Stimulated activated CD8-positive, alpha-beta memory T cell treated with anti-CD3 and anti-CD28 coated beads, Interleukin-15, amount 100 ng/mL, for 1 hour (primary cell): ENCODE measurements at places on chromosomes 4 and X.

- no peak for DNase-seq
These were observed 59.0 kb downstream of the PCGF3 start for GRCh38 chr4:764405-765169.

DNA sequence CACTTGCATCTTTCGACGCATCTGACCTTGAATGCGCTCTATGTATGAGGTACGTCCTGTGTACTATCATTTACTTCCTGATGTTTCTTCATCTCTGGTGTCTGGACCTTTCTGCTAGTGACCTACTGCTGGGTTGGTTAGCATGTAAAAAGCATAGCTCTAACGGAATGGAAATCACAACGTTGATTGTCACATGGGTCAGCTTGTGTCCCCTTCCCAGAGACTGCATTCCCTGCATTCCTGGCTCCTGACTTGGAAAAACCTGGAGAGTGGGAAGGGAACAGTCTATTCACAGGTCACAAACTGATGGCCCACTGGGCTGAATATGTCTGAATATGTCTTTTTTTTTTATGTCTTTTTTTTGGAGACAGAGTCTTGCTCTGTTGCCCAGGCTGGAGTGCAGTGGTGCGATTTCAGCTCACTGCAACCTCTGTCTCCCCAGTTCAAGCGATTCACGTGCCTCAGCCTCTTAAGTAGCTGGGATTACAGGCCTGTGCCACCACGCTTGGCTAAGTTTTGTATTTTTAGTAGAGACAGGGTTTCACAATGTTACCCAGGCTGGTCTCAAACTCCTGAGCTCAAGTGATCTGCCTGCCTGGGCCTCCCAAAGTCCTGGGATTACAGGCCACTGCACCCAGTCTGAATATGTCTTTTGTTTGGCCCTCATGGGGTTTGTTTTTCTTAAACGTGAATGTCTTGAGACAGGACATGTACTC, 16.3 kb downstream of the LONRF3 start:
- no peak for DNase-seq

- no peak for DNase-seq
These were observed 19.7 kb upstream of the ACSL1 start for GRCh38 chr4:184845367-184846021.

DNA sequence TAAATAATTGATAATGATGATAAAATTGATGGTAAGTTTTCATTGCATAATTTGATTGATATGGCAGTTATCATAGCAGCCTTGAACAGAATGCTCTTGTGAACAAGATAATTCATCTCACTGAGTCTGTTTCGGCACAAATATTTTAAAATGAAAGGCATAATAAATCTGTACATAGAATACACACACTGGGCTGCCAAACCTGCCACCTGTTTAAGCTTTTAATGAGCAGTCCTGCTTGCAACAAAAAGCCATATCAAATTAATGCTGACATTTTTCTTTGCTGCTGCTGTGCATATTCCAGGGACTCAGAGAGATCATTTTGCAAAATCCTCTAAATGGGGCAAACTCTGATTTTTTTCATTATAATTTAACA, 201.1 kb downstream of the ARHGAP24 start:
- no peak for DNase-seq

DNA sequence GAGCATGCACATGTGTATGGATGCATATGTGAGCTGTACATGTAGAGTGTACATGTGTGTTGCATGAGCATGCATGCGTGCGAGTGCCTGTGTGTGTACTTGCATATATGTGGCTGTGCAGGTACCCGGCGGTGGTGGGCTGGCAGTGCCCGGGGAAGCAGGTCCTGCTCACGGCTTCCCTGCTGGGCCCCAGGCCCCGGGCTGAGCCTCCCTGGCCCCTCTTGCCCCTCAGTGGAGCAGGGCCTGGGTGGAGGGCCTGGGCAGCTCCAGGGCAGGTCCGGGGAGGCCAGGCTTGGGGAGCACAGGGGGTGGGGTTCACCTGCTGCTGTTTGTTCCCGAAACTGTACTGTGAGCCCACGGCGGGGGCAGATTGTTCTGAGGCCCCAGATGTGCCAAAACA, 9.4 kb downstream of the NAT8L start:
- DNase-seq, result no peak

- DNase-seq, result no peak
These were observed 26.5 kb downstream of the EGF start for GRCh38 chr4:109939190-109939589.

- no peak for DNase-seq
These were observed 1027.9 kb downstream of the STIM2 start for GRCh38 chr4:27888505-27888904.

GRCh38 chr4:83339573-83339972, 4.9 kb upstream of the HPSE start:
- DNase-seq, result no peak

- DNase-seq, result no peak
These were observed 53.3 kb downstream of the TEX13A start for GRCh38 chrX:105167233-105167632.

DNA sequence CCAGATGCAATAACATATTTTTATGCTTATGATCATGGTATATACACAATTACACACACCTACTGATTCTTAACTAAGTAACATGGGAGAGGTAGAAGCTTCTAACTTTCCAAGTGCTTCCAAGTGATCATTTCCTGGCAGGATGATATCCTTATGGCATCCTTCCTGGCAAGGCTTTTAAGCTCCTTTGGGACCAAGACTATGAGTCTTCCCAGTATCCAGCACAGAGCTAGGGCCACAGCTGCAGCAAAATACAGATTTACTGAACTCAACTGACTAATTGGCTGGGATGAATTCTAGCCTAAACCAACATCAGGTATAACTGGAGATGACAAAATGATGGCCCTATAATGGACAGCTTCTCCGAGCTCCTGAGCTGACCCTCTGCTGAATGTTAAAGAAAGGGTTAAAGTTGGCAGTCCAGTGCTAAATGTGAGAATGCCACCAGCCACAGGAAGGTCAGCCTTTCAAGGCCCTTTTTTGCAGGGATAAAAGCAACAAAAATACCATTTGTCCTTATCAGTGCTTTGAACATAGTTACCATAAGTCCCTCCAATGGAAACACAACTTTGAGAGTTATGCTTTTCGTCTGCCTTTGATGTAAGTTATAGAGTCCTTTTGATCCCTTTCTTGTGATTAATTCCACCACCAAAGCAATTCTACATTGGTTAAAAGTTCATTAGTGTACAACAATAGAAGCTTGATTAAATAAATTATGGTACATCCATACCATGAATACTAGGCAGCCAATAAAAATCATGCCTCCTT, 73.4 kb downstream of the MGST2 start:
- no peak for DNase-seq

GRCh38 chr4:123452616-123453015, 56.0 kb downstream of the SPRY1 start:
- DNase-seq, result no peak

DNA sequence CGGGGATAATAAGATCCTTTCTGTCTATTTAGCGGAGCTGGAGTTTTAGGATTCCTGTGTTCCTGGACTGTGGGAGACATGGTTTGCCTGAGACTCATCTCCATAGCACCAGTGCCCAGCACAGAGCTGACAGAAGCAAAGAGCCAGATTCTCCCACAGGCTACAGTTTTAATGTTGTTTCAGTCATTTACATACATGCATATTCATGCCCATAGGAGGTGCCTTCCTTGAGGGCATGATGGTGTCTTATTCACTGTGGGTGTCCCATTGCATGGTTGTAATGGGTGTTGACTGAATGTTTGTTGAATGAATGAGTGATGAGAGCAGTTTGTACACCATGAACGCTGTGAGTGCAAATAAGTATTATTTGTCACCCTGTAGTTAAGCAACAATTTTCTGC, 260.6 kb downstream of the EVC2 start:
- DNase-seq, result no peak

- no peak for DNase-seq
These were observed 20.6 kb upstream of the IRAK1 start for GRCh38 chrX:154040307-154040756.

DNA sequence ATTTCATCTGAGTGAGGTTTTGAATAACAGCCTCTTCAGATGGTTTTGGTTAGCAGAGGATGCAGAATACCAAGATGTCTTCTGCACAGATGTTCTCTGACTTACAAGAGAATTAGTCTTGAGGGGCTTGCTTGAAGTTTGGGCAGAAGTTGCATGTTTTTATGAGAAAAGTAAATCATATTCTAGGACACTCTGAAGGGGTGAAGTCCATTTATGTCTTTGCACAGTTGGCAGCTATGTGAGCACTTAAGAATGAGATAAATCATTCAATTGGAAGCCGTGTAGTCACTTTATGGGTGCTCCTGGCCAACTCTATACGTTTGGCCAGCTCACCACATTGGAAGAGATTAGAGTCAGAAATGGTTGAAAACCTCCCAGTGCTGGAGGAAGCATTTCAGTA, 252.7 kb upstream of the KCNIP4 start:
- DNase-seq, result no peak

- no peak for DNase-seq
These were observed 74.5 kb downstream of the DCLK2 start for GRCh38 chr4:150152766-150153165.

DNA sequence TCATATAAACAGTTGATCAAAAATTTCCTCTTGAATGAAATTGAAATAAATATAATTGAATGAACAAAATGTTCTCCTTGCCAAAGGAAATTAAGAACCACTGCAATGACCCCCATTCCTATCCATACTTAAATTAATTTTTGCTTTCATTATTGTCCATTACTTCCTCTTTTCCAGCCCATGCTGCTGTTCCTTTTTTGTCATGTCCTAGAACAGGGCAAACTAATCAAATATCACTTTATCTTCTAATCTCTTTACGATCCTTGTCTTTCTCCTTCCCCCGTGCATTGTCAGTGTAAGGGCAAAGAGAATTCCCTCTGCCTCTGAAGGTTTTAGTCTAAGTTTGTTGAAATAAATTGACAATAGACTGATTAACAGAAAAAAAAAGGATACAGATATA, 203.0 kb downstream of the CENPC start:
- DNase-seq, result no peak

DNA sequence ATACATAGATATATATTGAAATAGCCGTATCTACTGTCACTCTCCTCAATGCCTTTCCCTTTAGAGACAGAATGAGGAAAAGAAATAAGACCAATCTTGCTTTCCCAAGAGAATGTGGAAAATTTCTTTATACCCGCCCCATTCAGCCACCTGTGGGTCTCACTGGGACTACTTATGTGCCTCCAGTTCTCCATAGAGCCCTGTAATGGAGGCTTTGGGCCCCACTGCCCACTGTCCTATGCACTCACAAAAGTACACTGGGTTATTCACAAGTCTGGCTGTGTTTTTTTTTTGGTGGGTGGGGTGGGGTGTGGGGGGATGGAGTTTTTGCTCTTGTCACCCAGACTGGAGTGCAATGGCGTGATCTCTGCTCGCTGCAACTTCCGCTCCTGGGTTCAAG, 70.4 kb upstream of the ELOVL6 start:
- no peak for DNase-seq

GRCh38 chrX:40912166-40912565, 173.1 kb upstream of the USP9X start:
- DNase-seq, result no peak

GRCh38 chrX:11241720-11242119, 51.5 kb upstream of the AMELX start:
- no peak for DNase-seq

DNA sequence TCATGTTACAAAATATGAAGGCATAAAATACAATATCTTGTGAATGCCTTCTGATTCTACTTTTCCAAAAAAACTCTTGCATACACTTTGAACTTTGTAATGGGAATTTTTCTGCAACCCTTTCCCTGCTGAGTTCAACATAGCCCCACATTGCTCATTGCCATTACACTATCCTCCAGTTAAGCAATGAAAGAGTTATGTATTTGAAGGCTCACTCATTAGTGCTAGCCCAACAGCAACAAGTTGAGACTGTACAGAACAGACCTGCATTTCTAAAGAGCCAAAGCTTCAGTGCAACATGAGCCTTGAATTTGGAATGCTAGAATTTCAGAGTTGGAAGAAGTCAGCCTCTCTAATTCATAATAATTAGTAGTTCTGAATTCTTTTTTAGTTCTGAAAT, 44.4 kb upstream of the STAG2 start:
- no peak for DNase-seq

- no peak for DNase-seq
These were observed 474.8 kb upstream of the SLIT2 start for GRCh38 chr4:19776929-19777328.

DNA sequence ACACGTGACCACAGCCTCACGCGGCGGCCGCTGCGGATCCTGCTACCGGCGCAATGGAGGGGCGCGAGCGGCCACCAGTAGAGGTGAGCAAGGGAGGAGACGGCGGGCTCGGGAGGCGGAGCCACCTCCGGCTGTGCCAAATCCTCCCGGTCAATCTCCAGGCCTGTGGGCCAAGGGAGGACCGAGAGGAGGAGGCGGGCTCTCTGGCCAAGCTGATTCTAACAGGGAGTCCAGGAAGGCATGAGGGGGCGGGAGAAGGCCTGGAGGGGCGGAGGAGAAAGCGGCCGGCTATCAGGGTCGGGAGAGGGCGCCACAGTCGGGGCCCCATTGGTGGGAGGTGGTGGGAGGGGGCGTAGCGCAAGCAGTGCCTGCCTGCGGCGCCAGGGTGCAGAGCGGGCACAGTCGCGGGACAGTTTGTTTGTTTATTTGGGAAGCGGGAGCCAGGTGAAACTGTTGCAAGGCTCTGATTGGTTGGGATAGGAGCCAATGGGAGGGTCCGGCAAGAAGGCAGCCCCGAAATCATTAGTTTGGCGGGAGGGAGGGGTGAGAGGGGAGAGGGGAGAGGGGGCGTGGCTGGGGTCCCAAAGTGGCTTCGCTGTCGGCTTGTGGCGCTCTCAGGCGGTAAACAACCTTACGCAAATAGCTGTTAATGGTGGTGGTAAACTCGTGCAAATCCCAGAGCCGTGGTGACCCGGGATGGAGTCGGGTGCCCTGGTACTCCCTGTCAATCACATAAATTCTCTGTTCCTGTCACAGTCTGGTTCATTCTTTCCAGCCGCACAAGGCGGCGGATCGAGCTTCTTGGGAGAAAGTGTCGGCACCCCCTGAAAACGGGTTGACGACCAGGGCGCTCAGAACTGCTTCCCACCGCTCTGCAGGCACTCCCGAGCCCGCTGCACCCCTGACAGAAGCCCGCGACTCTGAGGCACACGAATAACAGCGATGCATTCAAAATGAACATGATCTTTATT, at the start of gene IRS4:
Gene IRS4 (minus strand): TSS at position 55 of the 971 bp plus-strand sequence.
- DNase-seq, result no peak

DNA sequence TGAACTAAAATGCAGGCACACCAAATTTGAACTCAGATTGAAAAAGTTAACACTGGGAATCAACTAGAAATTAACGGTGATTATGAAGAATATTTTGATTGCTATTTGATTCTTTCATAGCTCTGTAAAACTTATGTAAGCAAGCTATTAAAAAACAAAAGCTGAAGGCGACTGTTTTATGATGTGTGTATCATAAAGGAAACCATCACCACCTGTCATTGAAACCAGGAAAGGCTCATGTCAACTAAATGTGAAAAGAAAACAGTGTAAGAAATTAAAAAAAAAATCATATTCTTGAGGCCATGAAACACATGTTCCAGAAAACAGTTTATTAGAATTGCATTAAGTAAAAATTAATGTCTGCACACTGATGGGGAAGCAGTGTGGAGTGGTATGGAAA, 24.2 kb downstream of the CPE start:
- DNase-seq, result no peak

- DNase-seq, result no peak
These were observed 261.5 kb upstream of the ADGRL3 start for GRCh38 chr4:60938621-60939020.

- DNase-seq, result no peak
These were observed 35.9 kb downstream of the SUPT20HL1 start for GRCh38 chrX:24396236-24396930.

GRCh38 chr4:14168919-14169318, 541.4 kb upstream of the BOD1L1 start:
- no peak for DNase-seq

GRCh38 chr4:16852228-16852627, 46.2 kb downstream of the LDB2 start:
- DNase-seq, result no peak
